Adrenal gland (tissue), 19 donors: ENCODE measurements at places on chromosomes 11 and 22. TPM values are rescaled to one million over a fixed set of nuclear protein-coding genes. Genes with fewer than 3 reads are reported as not detected.

OR6A2 gene
- total RNA-seq = not detected

- no peak for DNase-seq
These were observed 13.4 kb downstream of the IL18 start for GRCh38 chr11:112150517-112150916.

DNA sequence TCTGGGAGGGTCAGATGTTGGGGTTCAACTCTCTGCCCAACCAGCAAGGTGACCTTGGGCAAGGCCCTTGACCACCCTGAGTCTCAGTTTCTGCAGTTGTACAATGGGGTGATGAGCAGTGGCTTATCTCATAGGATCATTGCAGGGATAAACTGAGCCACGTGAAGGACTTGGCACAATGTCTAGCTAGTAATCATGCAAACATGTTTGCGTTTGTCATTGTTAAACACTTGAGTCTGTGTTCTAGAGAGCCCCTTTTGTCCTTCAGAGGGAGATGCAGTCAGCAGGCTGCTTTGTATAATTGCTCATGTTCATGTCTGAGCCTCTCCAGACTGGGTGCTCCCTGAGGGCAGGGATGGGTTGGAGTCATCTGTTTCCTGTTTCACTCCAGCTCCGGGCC lies 15.8 kb downstream of the CD82 start:
- DNase-seq = no peak

DNA sequence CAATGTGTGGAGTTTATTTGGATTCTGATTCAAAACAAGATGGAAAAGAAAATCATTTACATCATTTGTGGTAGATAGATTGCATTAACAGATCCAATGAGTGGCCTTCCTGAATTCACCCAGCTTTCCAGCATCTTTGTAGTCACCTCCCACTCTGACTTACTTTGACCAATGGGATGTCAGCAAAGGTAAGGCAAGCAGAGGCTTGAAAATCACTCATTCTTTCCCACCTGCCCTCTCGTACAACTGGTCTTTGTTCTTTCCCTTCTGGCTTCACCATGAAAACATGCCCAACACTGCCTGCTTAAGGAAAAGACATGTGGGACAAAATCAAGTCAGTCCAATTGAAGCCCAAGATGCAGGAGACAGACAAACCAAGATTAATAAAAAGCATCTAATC lies 202.1 kb downstream of the TTC28 start:
- no peak for DNase-seq

DNA sequence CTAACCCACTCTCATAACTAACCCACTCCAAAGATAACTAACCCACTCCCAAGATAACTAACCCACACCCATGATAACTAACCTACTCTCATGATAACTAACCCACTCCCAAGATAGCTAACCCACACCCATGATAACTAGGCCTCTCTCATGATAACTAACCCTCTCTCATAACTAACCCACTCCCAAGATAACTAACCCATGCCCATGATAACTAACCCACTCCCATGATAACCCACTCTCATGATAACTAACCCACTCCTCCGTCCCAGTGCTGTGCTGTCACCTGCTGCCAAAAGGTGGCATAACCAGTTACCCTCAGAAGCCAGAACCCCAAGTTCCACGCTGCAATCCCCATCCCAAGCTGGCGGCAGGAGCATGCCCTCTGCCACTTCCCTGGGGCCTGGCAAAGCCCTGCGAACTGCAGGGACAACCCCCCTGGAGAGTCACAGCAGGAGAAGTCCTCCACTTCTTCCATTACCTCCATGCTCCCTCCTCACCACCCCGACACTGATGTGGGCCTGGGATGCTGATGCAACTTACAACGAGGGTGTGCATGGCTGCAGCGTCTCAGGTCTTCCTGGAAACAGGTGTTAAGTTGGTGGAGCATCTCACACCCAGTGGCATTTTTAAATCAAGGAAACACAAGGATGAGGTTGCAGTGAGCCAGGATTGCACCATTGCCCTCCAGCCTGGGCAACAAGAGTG lies 30.8 kb upstream of the CELSR1 start:
- no peak for DNase-seq

DNA sequence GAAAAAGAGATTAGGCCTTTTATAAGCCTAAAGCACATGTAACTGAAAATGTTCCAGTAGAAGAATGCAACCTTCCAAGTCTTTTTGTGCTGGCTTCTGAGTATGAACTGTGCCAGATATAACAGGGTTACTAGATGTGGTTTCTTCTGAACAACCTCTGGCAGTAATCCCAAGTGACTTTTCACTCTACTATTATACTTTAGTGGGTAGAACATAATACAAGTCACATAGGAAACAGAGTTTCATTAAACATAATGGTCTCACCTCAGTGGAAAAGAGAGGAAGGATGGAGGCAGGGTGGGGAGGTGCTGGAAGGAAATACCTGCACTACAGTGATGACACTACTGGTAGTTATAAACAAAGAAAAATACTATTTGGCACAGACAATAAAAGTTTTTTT lies 81.3 kb downstream of the PHF21A start:
- DNase-seq = no peak

- no peak for DNase-seq
These were observed 272.2 kb downstream of the TENM4 start for GRCh38 chr11:79168530-79169110.

DNA sequence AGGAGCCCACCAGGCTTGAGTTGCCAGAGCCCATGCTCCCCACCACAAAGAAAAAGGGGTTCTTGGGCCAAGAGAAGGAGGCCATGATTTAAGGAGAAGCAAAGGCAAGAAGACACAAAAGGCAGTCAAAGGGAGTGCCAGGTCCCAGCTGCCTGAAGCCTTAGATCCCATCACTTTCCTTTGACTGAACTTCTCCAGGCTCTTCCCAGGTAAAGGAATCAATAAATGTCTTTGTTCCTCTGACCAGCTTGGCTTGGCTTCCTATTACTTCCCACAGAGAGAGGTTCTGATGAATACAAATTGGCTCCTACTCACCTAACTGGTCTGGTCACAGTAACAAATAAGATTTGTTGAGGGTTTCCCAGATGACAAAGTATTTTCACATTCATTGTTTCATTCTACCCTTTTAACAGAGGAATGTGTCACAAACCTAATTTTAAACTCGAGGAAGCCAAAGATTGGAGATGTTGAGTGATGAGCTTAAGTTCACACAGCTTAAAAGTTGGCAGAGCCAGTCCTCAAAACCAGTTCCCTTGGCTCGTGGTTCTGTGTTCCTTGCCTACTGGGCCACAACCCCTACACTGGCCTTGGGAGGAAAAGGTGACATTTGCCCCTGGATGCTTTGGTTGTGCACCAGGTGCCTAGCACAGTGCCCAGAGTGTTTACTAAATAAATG lies 96.4 kb upstream of the SESN3 start:
- DNase-seq = no peak
